Ascending aorta (tissue), 2 donors: ENCODE measurements at places on chromosomes 11 and 22. TPM values are rescaled to one million over a fixed set of nuclear protein-coding genes. Genes with fewer than 3 reads are reported as not detected.
A peak's percentile ranks its signal among the peaks of the same experiment; 100 is the strongest.

Gene HSPA8
- total RNA-seq: 619 TPM

Gene IL18
- 9.0 TPM for total RNA-seq

Gene MPPED1
- total RNA-seq: not detected

Gene SESN3
- 15.1 TPM for total RNA-seq

DNA sequence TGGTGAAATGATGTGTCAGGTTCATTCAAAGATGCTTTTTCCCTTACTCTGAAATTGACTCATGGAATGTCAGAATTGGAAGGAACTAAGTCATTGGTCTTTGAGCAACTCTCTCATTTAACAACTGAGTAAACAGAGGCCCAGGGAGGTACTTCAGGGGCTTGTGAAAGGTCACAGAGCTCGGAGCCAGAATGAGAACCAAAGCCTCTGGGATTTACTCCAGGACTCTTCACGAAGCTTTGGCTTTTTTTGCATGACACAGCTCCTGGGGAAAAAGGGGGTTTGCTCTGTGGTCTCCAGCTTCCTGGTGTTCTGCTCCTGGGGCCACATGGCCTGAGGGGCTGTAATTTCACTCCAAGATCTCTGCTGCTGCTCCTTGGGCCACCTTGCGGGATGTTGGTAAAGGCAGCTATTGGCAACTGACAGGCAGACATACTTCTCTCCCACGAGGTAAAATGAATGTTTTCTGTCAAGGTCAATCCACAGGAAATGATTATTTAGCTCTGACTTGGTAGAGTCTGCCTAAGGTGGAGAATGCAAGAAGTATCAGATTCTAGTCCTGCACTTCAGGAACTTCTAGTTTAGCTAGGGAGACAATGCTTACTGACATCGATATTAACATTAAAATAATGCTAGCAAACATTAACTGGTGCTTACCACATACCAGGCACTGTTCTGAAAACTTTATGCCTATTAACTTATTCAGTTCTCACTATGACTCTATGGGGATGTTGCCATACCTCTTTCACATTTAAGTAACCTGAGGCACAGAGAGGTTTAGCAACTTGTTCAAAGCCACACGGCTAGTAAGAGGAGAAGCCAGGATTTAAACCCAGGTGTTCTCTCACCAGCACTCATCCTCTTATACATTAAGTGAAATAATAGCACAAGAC, 16.1 kb downstream of the PKNOX2 start:
- H3K27ac ChIP-seq: no peak overlapping the region
- H3K4me3 ChIP-seq: no peak overlapping the region
- H3K4me1 ChIP-seq: peaks cover 4% of the 10 kb centered on the region
- H3K27me3 ChIP-seq: no peaks in the 10 kb centered on the region
- H3K36me3 ChIP-seq: no peaks in the 10 kb centered on the region

GRCh38 chr11:46117842-46118241, 3.4 kb downstream of the PHF21A start:
- H3K27me3 ChIP-seq: no peaks in the 10 kb centered on the region
- no peak overlapping the region for H3K27ac ChIP-seq
- H3K36me3 ChIP-seq: no peaks in the 10 kb centered on the region
- H3K4me3 ChIP-seq: peak overlapping the region; percentile 69
- H3K4me1 ChIP-seq: peaks cover 22% of the 10 kb centered on the region

GRCh38 chr11:119671051-119671450, 57.9 kb downstream of the NECTIN1 start:
- H3K27ac ChIP-seq: no peak overlapping the region
- H3K27me3 ChIP-seq: no peaks in the 10 kb centered on the region
- no peak overlapping the region for H3K4me3 ChIP-seq
- no peak for DNase-seq

GRCh38 chr11:22203281-22203680, 10.4 kb downstream of the ANO5 start:
- no peaks in the 10 kb centered on the region for H3K27me3 ChIP-seq
- H3K4me1 ChIP-seq: no peaks in the 10 kb centered on the region
- no peaks in the 10 kb centered on the region for H3K36me3 ChIP-seq
- no peak for DNase-seq
- no peak overlapping the region for H3K27ac ChIP-seq
- H3K4me3 ChIP-seq: no peak overlapping the region

GRCh38 chr11:45803971-45804760, 783 bp upstream of the SLC35C1 start:
- peak overlapping the region; percentile 84 for H3K27ac ChIP-seq
- H3K36me3 ChIP-seq: peaks cover 7% of the 10 kb centered on the region
- H3K4me3 ChIP-seq: peak overlapping the region; percentile 99
- DNase-seq: peak; percentile 89
- H3K27me3 ChIP-seq: no peaks in the 10 kb centered on the region

DNA sequence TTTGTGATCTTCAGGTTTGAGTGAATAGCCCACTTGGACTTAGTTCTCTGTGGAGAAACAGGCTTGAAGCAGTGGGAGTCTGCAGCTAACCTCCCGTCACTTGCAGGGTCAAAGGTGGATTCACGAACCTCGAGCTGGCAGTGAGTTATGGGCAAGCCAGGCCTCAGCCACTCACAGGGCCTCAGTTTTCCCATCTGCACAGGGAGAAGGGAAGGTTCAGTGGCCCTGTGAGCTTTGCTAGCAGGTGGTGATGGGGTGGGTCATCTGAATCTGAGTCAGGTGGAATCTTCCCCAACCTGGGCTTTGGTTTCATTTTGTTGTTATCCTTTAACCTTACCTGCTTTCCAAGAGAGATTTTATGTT, 86.6 kb upstream of the GRIK4 start:
- H3K4me3 ChIP-seq: no peak overlapping the region
- no peak for DNase-seq
- no peaks in the 10 kb centered on the region for H3K27me3 ChIP-seq
- H3K27ac ChIP-seq: no peak overlapping the region

GRCh38 chr11:99015634-99016454, 4.9 kb upstream of the CNTN5 start:
- H3K27ac ChIP-seq: no peak overlapping the region
- H3K4me1 ChIP-seq: no peaks in the 10 kb centered on the region
- H3K27me3 ChIP-seq: no peaks in the 10 kb centered on the region
- H3K36me3 ChIP-seq: no peaks in the 10 kb centered on the region
- no peak overlapping the region for H3K4me3 ChIP-seq

GRCh38 chr11:105274631-105275030, 135.1 kb upstream of the CARD18 start:
- no peak overlapping the region for H3K27ac ChIP-seq
- DNase-seq: no peak
- no peaks in the 10 kb centered on the region for H3K27me3 ChIP-seq
- no peak overlapping the region for H3K4me3 ChIP-seq

DNA sequence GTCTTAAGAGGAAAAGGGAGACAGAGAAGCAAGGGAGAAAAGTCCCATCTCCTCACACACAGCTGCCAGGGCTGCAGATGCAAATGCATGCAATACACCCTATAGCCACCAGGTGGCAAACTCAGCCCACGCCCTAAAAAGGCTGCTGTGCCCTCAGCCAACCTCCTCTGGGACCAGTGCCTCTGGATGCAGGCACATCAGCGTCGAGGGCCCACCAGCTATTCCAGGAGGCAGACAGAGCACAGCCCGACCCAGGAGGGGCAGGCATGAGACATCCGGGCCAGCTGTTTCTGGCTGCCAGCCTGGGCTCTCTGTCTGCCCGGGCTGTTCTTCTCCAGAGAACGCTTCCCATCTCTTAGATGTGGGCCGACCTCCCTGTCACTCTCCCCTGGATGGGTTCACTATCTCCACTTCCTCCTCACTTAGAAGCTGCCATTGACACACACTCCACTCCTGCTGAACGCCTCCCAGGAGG, 39.7 kb downstream of the TPBGL start:
- peak; percentile 9 for DNase-seq
- H3K4me3 ChIP-seq: no peak overlapping the region
- H3K4me1 ChIP-seq: no peaks in the 10 kb centered on the region
- peaks cover 2% of the 10 kb centered on the region for H3K36me3 ChIP-seq
- no peaks in the 10 kb centered on the region for H3K27me3 ChIP-seq
